ENCODE measurements at places on chromosomes 7 and 10.

- DNase-seq: no peak
Measured at GRCh38 chr7:151736403-151736909, 140.5 kb downstream of the PRKAG2 start.

DNA sequence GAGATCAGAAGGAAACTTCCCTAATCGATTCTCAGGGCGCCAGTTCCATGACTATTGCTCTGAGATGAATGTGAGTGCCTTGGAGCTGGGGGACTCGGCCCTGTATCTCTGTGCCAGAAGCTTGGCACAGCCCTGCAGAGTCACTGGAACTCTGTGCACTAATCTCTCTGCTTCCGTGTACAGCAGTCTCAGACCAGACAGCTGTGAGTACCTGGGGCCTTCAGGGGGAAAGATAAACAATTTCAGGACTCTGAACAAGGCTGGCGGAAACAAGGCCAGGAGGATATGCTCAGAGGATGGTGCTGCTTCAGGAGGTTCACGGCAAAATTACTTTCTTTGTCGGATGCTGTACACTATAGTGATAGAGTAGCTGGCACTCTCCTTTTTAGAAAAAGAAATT lies 131.7 kb upstream of the PRSS58 start:
- DNase-seq: no peak

- no peak for DNase-seq
Measured at GRCh38 chr10:12975266-12975665, 26.2 kb downstream of the CCDC3 start.

DNA sequence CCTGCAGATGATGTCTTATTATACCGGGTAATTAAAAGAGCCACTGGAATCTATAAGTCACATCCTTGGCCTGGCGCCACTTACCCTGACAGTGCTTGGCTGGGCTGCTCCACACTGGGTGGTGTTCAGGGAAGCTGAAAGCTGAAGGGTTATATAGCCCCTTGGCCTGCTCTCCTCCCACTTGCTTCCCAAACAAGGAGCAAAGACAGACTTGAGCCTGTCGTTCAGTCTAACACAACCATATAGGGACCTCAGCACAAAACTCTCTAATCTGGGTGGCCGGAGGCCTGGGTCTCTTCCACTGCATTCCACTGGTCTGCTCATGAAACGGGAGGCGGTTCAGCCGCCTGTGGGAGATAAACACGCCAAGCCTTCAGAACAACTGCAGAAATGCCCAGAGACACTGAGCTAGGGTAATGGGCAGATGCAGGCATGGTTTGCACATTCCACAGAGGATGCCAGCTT lies at the start of gene ACTA2:
Gene ACTA2, minus strand, starts transcription at position 127 of the 465 bp plus-strand sequence. CDS start 3,843 bp downstream, outside the sequence.
- DNase-seq: no peak

DNA sequence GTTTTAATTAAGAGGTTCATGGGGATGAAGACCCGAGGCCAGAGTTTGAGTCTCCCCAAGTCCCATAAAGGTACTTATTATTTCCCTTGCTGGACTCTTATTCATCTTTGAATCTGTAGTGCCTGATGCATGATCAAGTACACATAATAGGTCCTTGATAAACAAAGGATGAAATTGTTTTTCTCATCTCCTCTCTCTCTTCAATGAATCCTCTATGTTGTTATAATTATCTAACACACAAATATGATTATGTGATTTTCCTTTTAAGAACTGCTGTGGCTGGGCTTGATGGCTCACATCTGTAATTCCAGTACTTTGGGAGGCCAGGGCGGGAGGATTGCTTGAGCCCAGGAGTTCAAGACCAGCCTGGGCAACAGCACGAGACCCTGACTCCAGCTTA lies 117.7 kb downstream of the BAMBI start:
- DNase-seq: no peak

DNA sequence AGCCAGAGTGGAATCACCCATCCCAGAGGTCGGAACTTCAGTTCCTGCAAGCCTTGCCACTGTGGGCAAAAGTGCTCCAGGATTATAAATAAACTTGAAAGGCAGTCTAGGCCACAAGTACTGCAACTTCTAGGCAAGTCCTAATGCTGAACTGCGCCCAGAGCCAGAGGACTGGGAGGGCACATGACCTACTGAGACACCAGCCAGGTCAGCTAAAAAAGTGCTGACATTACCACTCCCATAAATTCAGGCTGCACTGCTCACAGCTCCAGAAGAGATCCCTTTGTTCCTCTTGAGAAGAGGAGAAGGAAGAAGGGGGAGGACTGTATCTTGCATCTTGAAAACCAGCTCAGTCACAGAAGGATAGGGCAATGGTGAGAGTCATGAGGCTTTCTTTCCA lies 1084.1 kb upstream of the PHF14 start:
- DNase-seq: no peak

DNA sequence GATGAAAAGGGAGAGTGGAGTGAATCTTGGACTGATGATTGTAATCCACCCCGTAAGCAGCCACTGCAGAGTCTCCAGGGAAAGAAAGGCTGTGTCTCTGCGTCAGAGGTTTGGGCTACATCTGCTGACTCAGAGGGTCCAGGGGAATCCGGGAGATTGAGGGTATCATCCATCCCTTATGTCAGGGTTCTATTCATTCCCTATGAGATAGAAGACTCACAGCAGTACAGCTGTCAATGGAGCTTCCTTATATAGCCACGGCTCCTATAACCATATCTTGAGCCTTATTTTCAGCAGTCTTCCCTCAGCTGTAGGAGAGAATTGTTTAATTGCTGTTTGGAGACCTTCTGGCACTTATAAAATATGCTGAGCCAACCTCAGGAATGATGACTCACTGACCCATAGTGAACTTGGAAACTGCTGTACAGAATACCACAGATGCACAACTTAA lies 558.2 kb upstream of the PFKP start:
- DNase-seq: no peak

DNA sequence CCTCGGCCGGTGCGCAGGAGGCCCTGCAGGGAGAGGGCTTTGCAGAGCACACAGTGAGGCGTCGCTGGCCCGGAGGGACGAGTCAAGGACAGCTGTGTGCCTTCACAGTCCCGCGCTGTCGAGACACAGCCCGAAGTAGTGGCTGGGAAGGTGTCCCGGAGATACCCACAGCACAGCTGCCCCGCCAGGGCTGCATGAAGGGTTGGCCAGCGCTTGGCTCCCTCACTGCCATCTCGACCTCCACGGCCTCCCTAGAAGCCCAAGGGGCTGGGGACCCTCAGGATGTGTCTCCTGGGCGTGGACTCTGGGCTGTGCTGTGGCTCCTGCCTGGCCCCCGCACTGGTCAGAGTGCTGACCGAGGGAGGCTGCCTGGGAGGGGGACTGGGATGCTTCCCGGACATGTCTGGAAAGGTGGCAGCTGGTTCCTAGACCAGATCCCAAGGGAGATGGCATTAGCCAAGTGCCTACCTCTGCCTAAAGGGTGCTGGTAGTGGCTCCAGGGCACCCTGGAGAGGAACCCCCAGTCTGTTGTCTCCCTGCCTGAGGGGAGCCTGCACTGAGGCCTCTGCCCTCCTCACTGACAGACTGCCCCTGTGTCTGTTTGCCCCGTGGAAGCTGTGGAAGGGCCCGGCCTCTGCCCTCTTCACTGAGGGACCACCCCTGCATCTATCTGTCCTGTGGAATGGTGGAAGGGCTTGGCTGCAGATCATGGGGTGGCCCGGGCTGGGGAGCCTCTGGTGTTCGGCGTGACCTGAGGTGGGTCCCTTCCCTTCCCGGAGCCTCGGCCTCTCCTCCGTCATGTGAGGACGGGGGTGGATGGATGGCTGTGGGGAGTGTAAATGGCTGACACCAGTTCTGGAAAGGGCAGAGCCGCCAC lies 5.8 kb downstream of the ELFN1 start:
- peak; percentile 21 for DNase-seq

- DNase-seq: no peak
Measured at GRCh38 chr7:1457949-1458682, 1.2 kb downstream of the MICALL2 start.

DNA sequence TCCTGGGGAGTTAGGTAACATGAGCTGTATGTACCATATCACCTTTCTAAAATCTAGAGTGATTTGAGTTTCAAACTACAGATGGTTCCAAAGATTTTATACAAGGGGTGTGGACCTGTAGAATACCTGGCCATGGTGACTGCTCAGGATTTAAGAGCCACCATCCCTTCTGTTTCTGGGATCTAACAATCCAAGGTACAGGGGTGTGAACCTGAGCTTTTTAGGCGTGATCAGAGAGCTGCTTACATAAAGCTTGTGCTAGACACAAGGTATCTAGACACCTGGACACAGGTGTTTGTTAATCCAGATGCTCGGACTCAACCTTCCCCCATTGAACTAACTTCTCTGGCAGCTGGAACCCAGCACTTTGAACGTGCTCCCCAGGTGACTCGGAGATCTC lies 516.4 kb downstream of the RPS24 start:
- no peak for DNase-seq

GRCh38 chr7:158042156-158042880 lies 545.3 kb downstream of the PTPRN2 start:
- no peak for DNase-seq

DNA sequence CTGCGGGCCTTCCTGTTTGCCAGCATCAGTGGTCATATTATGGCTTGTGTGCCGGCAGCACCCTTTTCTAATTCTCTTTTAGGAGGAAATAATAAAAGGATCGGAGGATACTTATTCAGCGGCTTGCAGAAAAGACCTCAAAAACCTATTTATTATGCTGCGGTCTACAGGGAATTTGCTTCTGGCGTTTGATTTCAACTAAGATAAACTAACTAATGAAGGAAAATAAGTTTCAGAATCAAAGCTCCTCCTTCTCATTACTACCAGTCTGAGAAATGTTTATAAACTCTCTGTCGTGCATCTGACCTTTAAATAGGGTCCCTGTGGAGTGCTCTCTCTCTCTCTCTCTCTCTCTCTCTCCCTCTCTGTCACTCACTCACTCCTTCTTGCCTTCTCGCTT lies 335.0 kb upstream of the GLI3 start:
- no peak for DNase-seq

DNA sequence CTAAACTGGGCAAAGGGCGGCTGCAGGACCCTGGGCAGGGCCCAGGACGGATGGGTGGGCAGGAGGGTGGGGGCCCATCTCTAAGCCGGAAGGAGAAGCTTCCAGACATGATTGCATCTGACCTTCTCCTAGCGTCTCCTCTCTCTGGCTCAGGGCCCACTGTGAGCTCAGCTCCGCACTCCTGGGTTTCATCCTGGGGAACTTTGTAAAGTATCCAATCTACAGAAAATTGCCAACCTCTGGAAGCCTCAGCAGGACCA lies 8.8 kb upstream of the RET start:
- DNase-seq: no peak

- DNase-seq: peak; percentile 70
Measured at GRCh38 chr10:91163869-91164474, 56.5 kb upstream of the PCGF5 start.

- no peak for DNase-seq
Measured at GRCh38 chr7:94904982-94905381, 2.4 kb upstream of the PPP1R9A start.

- no peak for DNase-seq
Measured at GRCh38 chr10:121637437-121637836, 39.2 kb upstream of the FGFR2 start.

DNA sequence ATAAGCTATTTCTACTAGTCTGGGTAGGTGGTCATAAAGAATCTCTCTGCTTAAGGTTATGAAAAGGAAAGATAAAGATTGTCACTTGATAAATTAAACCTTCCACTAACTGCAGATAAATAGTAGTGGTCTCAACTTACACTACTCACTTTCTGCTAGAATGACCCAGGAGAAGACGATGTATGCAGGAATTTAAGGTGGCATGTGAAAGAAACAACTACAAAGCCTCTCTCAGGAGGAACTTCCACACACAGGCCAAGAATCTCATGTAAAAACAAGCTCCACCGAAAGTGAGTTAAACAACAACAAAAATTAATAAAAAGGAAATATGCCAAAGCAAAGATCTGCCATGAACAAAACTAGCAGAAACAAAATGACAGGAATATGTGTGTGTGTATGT lies 165.4 kb downstream of the CDC14C start:
- no peak for DNase-seq

DNA sequence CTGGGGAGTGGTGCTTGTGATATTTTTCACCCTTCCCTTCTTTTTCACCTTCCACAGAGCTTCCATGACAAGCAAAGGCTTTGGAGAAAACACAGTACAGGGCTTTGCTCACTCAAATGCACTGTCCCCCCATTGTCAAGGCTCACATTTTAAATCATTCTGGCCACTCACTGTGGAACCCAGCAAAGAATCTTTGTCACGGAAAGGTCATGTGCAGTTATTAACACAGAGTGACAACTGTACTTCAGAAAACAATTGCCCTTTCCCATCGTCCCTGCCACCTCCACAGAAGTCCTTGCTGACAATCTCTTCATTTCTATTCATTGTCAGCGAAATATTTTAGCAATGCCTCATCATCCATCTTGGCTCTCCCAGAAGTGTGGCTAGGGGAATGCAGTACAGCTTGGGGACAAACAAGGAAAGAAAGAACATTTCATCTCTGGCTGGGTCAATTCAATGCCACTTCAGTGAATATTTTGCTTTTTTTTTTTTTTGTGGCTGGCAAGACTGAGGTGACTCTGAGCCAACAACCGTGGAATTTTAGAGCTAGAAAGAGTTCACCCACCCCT lies 851.0 kb downstream of the KCNMA1 start:
- DNase-seq: no peak

GRCh38 chr7:139820089-139820488 lies 9.0 kb upstream of the TBXAS1 start:
- no peak for DNase-seq

DNA sequence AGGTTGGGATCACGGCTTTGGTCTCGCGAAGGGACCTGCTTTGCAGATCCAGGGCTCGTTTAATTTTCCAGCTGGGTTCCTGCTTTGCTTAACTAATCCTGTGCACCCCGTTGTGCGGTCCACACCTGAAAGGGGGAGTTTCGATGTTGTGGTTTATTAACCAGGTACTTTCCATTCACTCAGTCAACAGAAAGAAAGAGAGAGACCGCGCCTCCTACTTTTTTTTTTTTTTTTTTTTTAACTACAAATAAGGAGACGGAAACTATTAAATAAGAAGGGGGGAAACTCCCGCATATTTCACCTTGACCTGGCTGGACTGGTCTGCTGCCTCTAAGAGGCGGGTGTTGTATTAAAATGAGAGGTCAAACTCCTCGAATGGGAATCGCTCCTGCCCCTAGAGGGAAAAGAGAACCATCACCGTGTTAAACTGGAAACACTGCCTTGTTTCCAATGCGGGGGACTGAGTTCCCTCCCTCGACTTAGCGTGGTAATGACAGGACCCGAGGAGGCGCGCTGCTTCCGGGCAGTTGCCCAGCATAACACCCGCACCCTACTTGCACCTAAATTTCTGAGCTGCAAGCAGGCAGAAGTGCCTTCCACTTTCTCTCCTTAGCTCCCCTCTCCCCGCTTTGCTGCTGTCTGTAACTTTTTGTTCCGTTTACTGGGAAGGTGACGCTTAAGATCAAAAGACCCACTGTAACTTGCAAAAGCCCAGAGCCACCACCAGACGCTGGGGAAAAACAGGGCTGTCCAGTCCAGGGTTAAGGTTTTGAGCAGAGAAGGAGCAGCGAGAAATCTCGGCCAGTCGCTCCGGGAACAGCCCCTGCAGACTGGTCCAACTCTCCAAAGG lies 1.1 kb upstream of the ITGB8 start:
- peak; percentile 35 for DNase-seq
